Suprapubic skin (tissue), 4 donors: ENCODE measurements at places on chromosomes 13 and 19. TPM values are rescaled to one million over a fixed set of nuclear protein-coding genes. Genes with fewer than 3 reads are reported as not detected.

Gene CACNG8
- not detected for total RNA-seq

Gene LDLR
- total RNA-seq, result 174 TPM

Gene PRODH2
- total RNA-seq, result not detected

Gene ABHD17A
- 82.3 TPM for total RNA-seq

Gene LSM4
- 110 TPM for total RNA-seq

Gene PDX1
- total RNA-seq, result not detected

Gene PROZ
- not detected for total RNA-seq

Gene KIR2DL3
- total RNA-seq, result not detected

Gene CGB5
- total RNA-seq, result 2.5 TPM

Gene GPR183
- 5.1 TPM for total RNA-seq

Gene MADCAM1
- not detected for total RNA-seq

Gene IZUMO2
- not detected for total RNA-seq

Gene CPB2
- total RNA-seq, result 0.38 TPM

Gene LRG1
- total RNA-seq, result 8.0 TPM

Gene CEACAM7
- 4.1 TPM for total RNA-seq

Gene ZNF320
- 5.3 TPM for total RNA-seq

Gene C19orf85
- total RNA-seq, result not detected
